Gastrocnemius medialis (tissue), 4 donors: ENCODE measurements at places on chromosomes 16 and 17.

DNA sequence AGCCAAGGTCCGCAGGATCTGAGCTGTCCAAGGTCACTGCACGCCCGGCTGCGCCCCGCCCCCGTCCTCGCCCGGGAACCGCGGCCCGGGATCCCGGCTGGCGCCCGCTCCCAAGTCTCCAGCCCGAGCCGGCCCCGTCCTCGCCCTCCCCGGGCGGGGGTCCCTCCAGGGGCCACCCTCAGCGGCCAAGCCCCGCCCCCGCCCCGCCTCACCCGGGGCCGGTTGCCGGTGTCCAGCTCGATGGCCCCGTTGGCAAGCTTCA is 216 bp downstream of the VPS9D1 start:
- DNase-seq: peak; percentile 31

- no peak for DNase-seq
Observed at GRCh38 chr17:29565643-29566472, 979 bp downstream of the ABHD15 start.

- peak; percentile 71 for DNase-seq
Observed at GRCh38 chr16:67514382-67514828, 14.2 kb upstream of the RIPOR1 start.

GRCh38 chr16:12186774-12187335 is 210.3 kb downstream of the SNX29 start:
- DNase-seq: no peak

- DNase-seq: no peak
Observed at GRCh38 chr17:1374431-1375177, 25.4 kb downstream of the YWHAE start.

GRCh38 chr17:66751771-66752170 is 83.1 kb upstream of the CACNG5 start:
- no peak for DNase-seq

DNA sequence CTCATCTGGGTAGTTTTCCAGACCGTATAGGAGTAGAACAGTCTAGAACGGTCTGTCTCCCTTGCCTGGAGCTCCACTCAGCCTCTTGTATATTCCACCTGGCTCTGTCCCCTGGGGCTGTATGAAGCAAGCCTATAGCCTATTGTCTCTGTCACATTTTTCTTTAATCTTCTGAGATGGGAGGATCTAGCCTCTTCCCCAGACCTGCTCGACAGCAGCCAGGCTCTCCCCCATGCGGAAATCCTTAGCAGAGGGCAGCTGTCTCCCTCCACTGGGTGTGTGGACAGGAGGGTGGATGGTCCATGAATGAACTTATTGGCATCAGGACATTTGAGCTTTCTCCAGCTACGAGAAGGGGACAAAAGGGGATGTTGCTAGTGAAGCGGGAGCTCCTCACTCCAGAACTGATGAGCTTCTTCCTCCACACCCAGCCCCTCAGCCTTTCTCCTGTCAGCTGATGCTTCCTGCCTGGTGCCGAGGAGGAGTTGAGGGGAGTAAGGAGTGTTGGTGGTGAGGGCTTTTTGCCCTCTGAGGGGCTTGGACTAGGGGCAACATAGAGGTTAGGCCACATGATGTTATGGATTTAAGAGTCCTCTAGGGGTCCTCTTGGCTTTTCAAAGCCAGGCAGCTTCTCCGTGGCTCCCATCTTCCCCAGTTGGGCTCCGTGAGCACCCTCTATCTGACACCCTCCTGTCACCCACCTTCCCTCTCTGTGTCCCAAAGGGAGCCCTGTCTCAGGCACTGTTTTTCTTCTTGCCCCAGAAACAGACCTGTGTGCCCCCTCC is 28.0 kb downstream of the ARHGAP23 start:
- DNase-seq: no peak
